ENCODE measurements at places on chromosomes 13 and 19. TPM values are rescaled to one million over a fixed set of nuclear protein-coding genes. Genes with fewer than 3 reads are reported as not detected.

INSR gene
- total RNA-seq: 6.0 TPM

DNA sequence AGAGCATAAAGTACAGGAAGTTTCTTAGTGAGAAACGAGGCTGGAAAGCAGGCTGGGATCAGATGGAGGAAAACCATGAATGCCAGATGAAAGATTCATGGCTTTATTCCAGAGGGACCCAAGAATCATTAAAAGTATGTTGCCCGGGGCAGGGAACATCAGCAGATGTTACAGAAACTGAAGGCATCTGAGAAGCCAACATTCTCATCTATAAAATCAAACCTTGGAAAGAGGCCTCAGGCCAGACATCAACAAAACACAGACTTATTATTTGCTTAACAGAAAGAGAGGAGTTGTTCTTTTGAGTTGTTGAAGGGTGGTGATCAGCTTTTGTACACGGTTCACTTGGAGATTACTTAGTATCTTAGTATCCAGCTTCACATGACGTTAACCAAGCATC, 543.6 kb downstream of the RFC3 start:
- H3K27me3 ChIP-seq: no peaks in the 10 kb centered on the region
- DNase-seq: no peak
- H3K36me3 ChIP-seq: no peaks in the 10 kb centered on the region
- H3K4me3 ChIP-seq: no peak overlapping the region

FRY gene
- 9.8 TPM for total RNA-seq

DNA sequence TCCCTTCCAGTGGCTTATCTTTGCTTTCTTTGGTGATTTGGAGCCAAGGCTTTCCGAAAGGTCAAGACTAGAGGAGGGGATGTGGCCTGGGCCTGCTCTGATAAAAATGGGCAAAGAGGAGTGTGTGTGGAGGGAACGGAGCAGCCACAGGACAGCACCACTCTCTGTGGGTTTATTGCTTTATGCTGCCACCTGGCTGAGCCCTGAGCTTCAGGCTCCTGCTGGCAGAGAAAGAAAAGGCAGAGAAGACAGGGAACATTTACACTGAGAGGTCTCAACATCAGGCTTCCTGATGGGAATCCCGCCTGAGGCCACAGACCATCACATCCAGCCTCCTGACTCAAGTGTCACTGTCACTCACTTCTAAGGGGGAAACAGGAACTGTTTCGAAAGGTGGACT, 9.2 kb upstream of the GSX1 start:
- no peak overlapping the region for H3K4me3 ChIP-seq
- H3K27ac ChIP-seq: no peak overlapping the region
- no peak for DNase-seq
- no peaks in the 10 kb centered on the region for H3K4me1 ChIP-seq
- peaks cover 55% of the 10 kb centered on the region for H3K27me3 ChIP-seq
- no peaks in the 10 kb centered on the region for H3K36me3 ChIP-seq

DNA sequence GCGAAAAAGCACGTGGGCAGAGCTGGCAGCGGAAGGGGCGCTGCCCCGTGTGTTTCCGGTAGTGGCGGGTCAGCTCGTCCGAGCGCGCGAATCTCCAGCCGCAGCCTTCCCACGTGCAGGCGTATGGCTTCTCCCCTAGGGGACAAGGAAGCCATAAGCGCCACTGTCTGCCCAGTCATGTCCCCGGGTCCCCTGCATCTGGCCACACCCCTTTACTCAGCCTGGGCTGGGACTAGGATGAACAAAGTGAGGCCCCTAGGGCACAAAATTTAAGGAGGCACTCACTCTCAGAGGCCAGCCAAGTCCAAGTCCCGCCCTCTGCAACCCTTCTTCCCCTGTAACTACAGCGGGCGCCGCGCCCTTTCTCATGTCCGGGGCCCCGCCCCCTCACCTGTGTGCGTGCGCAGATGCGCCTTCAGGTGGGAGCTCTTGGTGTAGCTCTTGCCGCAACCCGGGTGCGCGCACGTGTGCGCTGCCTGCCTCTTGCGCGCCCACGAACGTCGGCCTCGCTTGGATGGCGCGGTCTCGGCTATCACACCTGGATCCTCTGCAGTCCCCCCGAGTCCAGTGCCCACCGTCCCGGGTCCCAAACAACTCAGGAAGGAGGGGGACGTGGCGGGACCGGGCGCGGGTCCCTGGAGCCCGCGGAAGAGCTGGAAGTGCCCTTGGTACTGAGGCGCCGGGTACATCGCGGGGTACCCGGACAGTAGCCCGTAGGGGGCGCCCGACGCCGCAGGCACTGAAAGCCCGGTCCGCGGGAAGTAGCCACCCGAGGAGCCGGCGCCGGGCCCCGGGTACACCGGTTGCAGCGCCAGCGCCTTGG, 1.9 kb downstream of the KLF1 start:
- no peak overlapping the region for H3K27ac ChIP-seq
- peaks cover 57% of the 10 kb centered on the region for H3K27me3 ChIP-seq
- H3K4me3 ChIP-seq: peak overlapping the region; percentile 40
- DNase-seq: peak; percentile 87

NLRP12 gene
- total RNA-seq: 0.24 TPM

NLRP4 gene
- total RNA-seq: under 0.01 TPM

DNA sequence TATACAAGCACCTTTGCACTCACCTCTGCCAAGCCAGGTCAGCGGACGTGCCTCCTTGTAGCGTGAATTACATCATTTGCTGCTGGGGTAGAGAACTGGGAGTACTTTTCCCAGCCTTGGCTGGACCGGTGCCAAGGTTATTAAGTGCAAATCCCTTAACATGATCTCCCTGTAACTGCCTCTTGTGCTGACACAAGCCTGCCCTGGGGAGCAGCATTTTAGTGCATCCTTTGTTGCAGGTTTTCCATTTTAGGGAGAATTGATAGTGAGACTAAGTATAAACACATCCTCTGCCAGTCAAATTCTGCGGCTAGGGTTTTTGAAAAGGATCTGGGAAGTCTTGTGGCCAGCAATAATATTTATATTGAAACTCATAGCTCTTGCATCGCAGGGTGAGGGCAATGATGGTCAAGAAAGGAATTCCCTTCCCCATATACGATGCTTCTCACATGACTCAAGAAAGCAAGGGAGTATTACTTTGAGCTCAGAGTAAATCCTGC, 32.7 kb upstream of the DCLK1 start:
- no peak overlapping the region for H3K4me3 ChIP-seq
- no peak for DNase-seq
- no peaks in the 10 kb centered on the region for H3K36me3 ChIP-seq

- H3K4me1 ChIP-seq: no peaks in the 10 kb centered on the region
- peaks cover 29% of the 10 kb centered on the region for H3K36me3 ChIP-seq
- no peaks in the 10 kb centered on the region for H3K27me3 ChIP-seq
- DNase-seq: no peak
Observed at GRCh38 chr19:14550201-14550754, 20.9 kb downstream of the TECR start.

GRCh38 chr13:97810152-97810551, 143.3 kb upstream of the IPO5 start:
- no peaks in the 10 kb centered on the region for H3K27me3 ChIP-seq
- no peak overlapping the region for H3K4me3 ChIP-seq
- no peak for DNase-seq
- H3K27ac ChIP-seq: no peak overlapping the region
- no peaks in the 10 kb centered on the region for H3K4me1 ChIP-seq
- H3K36me3 ChIP-seq: no peaks in the 10 kb centered on the region

LRRC63 gene
- total RNA-seq: 1.2 TPM

DNA sequence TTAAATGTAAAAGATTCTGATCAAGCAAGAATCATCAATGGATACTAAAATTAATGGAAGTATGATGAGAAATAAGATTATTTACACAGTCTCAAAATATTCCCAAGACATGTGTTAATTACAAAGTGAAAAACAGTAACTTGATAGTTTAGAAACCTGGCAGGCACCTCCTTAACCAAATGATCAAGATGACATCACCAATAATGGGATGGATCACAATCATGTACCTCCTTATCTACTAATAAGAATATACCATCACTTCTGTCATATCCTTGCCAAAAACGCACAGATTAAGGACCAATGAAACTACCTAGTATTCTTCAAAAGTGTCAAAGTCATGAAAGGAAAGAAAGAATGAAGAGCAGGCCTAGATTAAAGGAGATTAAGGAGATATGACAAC, 30.0 kb downstream of the TSC22D1 start:
- no peaks in the 10 kb centered on the region for H3K4me1 ChIP-seq
- no peak for DNase-seq
- H3K4me3 ChIP-seq: no peak overlapping the region
- H3K27ac ChIP-seq: no peak overlapping the region

Data from thymus (tissue), 14 donors.